ENCODE measurements at places on chromosomes 2 and 18.
A peak's percentile ranks its signal among the peaks of the same experiment; 100 is the strongest.

DNA sequence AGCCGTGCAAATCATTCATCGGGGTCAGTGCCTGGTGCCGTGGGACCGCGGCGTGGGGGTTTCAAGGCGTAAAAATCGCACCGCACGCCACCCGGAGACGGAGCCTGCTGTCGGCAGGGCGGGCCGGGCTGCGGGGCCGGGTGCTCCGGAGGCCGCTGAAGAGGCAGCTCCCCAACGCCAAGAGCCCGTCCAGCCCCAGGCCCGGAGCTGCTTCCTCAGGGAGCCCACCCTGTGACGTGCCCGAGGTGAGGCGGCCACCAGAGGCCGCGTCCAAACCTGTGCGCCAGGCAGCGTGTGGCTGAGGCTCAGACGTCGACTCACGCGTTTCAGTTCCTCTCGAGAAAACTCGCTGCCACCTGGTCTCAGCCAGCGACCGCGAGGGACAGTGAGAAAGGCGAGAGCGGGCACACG, 98.1 kb downstream of the NFATC1 start:
- no peak for DNase-seq

GRCh38 chr18:33839452-33840211, 261.6 kb downstream of the ASXL3 start:
- peak; percentile 36 for DNase-seq

- no peak for DNase-seq
Measured at GRCh38 chr18:250685-251084, 17.2 kb downstream of the THOC1 start.

DNA sequence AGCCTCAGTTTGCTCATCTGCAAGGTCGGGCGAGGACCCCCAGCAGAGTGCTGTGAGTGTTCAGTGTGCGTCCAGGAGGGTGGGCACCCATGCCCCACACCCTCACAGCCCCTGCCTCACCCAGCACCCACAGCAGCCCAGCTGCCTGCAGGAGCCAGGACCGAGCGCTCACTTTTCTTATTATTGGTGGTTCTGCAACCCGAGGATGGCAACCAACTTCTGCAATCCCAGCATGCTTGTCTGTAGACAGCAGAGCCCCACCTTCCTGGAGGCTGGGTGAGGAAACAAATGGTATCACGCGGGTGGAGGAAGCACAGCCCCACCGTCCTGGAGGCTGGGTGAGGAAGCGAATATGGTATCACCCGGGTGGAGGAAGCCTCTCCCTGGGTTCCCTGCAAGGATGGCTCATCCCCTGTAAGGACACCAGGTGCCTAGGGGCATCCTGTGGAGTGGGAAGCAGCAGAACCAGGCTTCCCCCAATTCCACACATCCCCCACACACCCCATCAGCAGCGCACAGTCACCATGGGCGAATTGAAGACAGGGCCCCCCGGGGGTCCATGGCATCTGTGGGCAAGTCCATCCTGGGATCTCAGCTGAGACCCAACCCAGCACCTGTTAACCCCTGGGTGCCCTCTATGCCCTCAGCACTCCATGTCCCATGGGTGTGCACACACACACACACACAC, 220.5 kb upstream of the RAB6C start:
- no peak for DNase-seq

- DNase-seq, result no peak
Measured at GRCh38 chr2:217562871-217563480, 439.8 kb downstream of the TNS1 start.

DNA sequence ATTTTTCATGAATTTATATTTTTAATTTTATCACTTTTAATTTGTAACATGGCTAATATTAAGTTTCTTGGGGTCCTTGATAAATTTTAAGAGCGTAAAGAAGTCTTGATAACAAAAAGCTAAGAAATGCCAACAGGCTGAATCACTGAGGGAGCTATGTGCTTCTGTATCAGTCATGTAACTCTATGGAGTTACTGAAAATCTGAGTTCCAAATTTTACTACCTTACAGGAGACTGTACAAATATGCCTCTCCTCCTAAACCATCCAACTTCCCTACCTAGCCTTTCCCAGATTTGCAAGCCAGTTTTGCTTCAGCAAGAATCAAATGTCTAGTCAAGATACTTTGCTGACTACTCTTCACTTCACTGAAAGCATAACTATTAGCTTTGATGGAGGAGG, 35.7 kb downstream of the FEZ2 start:
- no peak for DNase-seq

GRCh38 chr2:58571181-58571852, 330.2 kb upstream of the FANCL start:
- peak; percentile 53 for DNase-seq

DNA sequence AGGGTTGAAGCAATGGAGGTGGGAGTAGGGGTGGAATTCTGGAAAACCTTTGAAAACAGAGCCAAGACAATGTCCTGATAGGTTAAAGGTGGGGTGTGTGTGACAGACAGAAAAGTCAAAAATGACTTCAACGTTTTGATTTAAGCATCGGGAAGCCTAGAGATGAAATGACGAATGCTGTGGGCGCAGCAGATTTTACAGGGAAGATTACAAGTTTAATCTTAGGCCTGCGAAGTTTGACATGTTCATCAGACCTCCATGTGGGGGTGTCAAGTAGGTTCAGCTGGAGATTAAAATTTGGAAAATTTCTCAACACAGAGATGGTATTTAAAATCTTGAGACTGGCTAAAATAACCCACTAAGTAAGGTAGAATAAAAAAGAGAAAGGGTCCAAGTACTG, 453.3 kb downstream of the TXNL1 start:
- DNase-seq, result no peak

- no peak for DNase-seq
Measured at GRCh38 chr2:30358351-30358750, 88.7 kb upstream of the LCLAT1 start.

GRCh38 chr2:239152916-239153305, 247.9 kb downstream of the HDAC4 start:
- DNase-seq, result no peak

DNA sequence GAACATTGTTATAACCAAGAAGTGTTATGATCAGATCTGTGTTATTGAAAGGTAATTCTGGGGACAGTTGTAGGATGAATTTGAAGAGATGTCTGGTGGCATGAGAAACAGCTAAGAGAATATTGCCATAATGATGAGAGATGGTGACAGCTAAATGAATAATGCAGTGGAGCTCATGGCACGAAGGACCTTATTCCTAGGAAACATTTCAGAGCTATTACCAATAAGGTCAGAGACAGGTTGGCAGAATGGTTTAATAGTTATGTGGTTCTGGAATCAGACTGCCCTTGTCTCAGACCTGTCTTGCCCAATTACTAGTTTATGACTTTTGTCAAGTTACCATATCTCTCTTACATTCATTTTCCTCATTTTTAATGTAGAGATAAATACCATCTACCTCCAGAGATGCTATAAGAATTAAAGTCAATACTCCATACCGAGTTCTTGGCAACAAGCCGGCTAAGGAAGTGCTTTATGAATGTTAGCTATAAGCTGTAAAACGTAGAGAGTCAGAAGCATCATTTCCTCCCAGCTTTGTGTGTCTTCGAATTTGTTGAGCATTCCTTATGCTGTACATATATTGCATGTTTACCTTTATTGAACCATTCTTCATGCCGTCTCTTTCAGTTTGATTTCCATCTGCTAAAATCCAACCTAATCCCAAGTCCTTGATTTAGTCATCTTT, 73.6 kb upstream of the COL5A2 start:
- DNase-seq, result no peak

GRCh38 chr2:239735131-239735828, 289.9 kb downstream of the NDUFA10 start:
- peak; percentile 15 for DNase-seq

DNA sequence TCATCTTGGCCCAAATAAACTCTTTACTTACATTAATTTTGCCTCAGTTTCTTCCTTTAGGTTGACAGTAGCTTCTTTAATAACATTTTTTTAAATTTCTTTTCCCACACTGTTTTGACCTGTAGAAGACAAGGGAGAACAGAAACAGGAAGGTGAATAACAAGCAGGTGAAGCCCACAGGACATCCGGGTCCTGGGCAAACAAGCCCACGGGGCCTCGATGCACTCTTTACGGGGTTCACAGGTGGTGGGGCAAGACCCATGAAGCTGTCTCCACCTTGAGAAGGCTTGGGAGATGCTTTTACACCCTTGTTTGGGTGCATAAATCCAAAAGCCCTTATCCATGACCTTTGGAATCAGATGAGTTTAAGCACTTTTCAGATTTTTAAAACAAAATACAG, 301.0 kb upstream of the MGAT5 start:
- DNase-seq, result no peak

DNA sequence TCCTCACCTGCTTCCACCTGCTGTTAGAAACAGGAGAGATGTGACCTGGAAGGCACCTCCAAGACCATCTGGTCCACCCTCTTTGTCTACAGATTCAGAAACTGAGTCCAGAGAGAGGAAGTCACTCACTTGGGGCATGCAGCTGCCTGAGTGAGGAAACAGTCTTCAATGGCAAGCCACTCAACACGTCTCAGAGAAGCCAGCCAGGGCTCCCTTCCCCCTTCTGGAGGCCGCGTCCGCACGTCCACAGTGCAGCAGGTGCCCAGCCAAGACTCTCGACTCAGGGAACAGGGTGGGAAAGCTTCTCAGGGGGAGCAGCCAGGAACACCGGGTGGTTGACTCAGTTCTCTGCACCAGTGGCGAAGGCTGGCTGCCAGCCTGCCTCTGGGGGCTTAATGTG, 201.7 kb downstream of the BCL11A start:
- no peak for DNase-seq

- DNase-seq, result no peak
Measured at GRCh38 chr2:19556648-19557047, 198.2 kb upstream of the OSR1 start.

DNA sequence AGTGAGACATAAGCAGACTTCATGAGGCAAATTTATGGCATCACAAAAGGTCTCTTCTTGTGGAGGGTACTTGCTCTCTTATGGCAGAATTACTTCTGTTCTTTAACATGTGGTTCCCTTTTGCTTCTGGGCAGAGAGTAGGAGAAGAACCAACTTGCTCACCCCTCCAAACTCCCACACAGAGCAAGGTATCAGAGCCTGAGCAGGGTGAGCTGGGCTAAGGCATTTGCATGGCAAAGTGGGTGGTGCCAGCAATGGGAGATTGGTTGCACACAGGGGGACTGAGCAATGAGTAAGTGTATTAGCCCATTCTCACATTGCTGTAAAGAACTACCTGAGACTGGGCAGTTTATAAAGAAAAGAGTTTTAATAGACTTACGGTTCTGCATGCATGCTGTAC, 64.2 kb upstream of the ITGB6 start:
- no peak for DNase-seq

DNA sequence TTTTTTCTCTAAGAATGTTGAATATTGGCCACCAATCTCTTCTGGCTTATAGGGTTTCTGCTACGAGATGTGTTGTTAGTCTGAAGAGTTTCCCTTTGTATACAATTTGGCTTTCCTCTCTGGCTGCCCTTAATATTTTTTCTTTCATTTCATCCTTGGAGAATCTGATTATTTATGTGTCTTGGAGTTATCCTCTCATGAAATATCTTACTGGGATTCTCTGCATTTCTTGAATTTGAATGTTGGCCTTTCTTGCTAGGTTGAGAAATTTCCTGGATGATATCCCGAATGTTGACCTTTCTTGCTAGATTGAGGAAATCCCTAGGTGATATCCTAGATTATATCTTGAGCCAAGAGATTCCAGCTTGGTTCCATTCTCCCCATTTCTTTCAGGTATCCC, 125.6 kb downstream of the SLC5A7 start:
- no peak for DNase-seq

GRCh38 chr2:197996583-197996982, 192.2 kb downstream of the PLCL1 start:
- DNase-seq, result no peak

- DNase-seq, result no peak
Measured at GRCh38 chr18:52319424-52319983, 20.5 kb upstream of the DCC start.

DNA sequence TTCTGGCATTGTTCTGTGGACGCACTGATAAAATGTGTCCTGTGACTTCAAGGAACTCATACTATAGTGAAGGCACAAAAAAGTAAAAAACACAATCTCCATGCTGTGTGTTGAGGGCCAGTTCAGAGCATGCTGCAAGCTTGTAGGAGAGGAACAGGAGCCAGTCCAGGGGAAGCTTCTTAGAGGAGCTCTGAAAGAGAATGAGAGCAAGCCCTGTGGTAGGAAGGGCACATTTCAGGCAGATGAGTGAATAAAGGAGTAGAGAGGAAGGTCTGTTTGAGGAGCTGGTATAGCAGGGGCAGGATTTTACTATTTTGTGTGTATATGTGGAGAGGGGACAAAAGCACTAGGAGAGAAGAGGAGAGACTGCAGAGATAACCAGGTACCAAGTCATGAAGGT, 478.3 kb downstream of the ZEB2 start:
- no peak for DNase-seq

GRCh38 chr2:38263293-38263692, 113.8 kb downstream of the ATL2 start:
- DNase-seq, result no peak

- no peak for DNase-seq
Measured at GRCh38 chr2:182359990-182360662, 66.7 kb downstream of the PDE1A start.

DNA sequence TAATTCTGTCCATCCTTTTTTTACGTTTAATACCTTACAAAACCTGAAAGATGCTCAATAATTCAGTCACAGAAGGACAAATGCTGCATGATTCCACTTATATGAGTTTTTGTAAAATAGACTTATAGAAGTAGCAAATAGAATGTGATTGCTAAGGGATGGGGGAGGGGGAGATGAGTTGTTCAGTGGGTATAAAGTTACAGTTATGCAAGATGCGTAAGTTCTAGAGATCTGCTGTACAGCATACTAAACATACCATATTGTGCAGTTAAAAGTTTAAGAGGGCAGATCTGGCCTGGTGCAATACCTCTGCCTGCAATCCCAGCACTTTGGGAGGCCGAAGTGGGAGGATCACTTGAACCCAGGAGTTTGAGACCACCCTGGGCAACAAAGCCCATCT, 78.8 kb downstream of the TET3 start:
- DNase-seq, result no peak

DNA sequence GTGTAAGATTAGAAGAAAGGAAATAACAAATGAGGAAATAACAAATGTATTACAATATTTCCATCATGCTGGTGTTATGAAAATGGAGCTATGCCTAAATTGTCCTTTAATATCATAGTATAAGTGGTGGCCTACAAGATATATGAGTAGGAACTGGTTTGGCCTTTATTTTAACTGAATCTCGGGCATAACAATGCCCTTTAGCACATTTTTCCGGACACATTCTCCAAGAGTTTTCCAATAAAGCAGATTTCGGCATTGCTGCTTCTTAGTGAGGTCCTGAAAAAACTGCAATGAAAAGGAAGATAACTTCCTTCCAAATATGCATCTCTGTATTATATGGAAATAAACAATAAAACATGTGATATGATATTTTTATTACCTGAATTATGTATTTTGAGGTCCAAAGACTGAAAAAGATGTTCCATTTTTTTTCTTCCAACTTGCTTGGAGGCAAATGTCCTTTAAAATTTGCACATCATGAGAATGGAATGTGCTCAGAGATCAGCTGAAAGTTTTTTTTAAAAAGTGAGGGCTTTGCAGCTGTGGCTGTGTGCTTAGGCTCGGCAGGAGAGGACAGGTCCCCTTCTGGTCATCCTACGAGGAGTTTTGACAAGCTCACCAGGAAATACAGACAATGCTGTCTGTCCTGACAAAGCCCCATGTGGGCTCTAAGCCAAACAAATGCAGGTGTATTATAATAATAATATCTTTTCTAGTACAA, 132.3 kb upstream of the RND3 start:
- DNase-seq, result no peak

GRCh38 chr18:74229005-74229404, 62.8 kb downstream of the CYB5A start:
- no peak for DNase-seq

Data from K562 (cell line).